Stimulated activated CD4-positive, alpha-beta T cell treated with anti-CD3 and anti-CD28 coated beads, Interleukin-15, amount 100 ng/mL, for 1 hour (primary cell): ENCODE measurements at places on chromosomes 2 and 18.

DNA sequence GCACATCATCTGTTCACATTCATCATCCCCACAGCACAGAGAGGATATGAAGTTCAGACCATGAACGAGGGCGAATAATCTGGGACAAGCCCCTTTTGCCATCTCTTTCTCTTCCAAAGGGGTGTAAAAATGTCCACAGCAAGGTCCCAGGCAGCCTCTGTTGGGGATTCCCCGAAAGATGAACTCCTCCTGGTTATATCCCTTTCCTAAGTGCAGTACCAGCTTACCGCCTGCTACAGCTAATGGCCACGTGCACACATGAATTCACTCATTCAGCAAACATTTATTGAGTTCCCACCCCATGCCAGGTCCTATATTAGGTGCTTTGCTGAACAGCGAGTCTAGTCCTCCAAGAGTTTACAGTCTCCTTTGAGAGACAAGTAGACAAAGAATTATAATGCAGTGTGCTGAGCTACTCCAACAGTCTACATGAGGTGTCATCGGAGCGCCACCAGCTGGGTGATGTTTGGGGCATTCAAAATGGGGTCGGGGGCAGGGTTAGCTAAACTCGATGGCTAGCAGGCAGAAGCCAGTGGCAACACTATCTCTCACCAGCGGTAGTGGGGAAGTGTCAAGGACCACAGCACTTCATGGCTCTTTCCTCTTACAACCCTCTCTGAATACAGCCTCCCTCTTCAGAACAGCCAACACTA, 228.9 kb downstream of the TMEM163 start:
- no peak for DNase-seq

DNA sequence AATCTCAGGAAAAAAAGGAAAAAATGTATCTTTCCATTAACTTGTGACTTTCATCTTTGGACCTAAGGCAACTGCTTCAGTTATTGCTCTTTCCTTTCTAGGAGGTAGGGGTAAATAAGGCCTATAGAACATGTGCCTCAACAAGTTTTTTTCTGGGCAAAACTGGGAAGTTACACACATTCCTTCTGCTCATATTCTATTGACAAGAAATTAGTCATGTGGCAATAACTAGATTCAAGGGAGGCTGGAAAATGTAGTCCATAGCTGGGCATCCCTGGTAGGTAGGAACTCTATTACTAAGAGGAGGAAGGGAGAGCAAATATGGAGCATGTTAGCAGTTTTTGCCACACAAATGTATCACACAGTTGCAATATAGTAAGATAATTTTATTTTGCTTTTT, 37.7 kb upstream of the NEMP2 start:
- DNase-seq: no peak

DNA sequence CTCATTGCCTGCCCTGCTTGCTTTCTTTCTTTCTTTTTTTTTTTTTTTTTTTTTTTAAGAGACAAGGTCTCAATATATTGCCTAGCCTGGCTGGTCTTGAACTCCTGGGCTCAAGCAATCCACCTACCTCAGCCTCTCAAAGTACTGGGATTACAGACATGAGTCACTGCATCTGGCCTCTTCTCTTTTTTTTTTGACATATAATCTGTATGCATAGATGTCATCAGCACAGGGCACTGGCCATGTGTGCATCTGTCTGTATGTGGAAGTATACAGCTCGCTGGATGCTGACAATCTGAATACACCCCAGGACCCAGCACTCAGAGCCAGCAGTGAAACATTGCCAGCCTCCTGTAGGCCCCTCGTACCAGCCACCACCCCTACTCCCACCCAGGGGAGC, 49.5 kb downstream of the TFCP2L1 start:
- no peak for DNase-seq

GRCh38 chr2:45992741-45993475, 304.3 kb upstream of the EPAS1 start:
- DNase-seq: no peak

DNA sequence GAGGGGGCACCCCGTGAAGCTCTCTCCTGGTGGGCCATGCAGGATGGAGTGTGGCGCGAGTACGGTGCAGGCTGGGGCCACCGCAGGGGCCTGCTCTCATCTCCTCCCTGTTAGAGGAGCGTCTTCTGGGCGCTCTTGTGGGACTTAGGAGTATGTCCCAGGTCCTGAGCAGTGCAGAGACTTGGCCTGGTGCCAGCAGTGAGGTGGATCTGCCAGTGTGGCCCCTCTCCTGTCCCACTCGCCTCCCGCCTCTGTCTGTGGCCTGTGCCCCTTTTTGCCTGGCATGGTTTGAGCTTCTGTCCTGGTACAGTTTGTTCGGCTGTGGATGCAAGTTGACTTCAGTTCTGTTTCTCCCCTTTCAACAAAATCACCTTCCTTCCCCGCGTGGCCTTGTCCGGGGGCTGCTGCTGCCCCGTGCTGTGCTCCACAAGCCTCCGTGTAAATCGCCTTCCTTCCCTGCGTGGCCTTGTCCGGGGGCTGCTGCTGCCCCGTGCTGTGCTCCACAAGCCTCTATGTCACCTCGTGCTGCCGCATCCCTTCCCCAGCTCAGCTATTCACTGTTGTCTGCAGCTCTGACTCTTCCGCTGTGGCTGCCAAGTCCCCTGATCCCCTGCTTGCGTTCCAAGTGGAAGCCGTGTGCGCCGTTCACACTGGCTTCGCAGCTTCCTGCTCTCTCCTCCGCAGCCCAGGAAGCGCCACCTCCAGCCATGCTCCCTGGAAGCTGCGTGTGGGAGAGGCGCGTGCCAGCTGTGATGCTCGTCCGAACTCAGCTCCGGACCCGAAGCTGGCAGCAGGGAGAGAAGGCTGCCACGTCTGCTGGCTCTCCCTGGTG, 13.7 kb downstream of the LDLRAD4 start:
- no peak for DNase-seq

DNA sequence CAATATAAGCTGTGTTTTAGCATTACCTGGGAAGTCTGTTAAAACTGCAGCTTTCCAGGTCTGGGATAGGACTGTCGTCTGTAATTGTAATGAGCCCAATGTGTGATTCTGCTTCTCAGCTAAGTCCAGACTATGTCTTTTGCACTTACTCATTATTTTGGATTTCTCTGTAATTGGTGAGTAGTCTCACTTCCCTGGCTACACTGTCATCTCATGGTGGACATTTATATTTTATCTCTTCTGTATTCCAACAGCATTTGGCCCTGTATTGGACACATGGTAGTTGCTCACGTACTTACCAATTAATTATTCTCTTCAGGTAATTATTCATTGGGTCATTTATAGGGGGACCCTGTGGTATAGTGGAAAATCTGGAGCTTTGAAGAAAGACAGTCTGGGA, 28.0 kb downstream of the LHCGR start:
- DNase-seq: no peak

DNA sequence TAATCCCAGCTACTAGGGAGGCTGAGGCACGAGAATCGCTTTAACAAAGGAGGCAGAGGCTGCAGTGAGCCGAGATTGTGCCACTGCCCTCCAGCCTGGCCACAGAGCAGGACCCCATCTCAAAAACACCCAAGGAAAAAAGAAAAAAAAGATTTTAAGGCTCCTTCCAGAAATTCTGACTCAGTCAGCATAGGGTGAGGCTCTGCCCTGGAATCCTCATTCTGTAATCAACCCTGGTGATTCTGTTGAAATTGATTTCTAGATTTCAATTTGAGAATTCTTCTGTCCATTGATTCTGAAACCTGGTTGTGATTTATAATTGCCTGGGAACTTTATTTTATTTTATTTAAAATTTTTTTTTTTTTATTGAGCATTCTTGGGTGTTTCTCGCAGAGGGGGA, 27.1 kb upstream of the VPS4B start:
- no peak for DNase-seq

DNA sequence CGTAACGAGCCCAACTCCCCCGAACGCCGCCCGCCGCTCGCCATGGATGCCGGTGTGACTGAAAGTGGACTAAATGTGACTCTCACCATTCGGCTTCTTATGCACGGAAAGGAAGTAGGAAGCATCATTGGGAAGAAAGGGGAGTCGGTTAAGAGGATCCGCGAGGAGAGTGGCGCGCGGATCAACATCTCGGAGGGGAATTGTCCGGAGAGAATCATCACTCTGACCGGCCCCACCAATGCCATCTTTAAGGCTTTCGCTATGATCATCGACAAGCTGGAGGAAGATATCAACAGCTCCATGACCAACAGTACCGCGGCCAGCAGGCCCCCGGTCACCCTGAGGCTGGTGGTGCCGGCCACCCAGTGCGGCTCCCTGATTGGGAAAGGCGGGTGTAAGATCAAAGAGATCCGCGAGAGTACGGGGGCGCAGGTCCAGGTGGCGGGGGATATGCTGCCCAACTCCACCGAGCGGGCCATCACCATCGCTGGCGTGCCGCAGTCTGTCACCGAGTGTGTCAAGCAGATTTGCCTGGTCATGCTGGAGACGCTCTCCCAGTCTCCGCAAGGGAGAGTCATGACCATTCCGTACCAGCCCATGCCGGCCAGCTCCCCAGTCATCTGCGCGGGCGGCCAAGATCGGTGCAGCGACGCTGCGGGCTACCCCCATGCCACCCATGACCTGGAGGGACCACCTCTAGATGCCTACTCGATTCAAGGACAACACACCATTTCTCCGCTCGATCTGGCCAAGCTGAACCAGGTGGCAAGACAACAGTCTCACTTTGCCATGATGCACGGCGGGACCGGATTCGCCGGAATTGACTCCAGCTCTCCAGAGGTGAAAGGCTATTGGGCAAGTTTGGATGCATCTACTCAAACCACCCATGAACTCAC, 673 bp downstream of the PCBP1 start:
- peak; percentile 27 for DNase-seq

DNA sequence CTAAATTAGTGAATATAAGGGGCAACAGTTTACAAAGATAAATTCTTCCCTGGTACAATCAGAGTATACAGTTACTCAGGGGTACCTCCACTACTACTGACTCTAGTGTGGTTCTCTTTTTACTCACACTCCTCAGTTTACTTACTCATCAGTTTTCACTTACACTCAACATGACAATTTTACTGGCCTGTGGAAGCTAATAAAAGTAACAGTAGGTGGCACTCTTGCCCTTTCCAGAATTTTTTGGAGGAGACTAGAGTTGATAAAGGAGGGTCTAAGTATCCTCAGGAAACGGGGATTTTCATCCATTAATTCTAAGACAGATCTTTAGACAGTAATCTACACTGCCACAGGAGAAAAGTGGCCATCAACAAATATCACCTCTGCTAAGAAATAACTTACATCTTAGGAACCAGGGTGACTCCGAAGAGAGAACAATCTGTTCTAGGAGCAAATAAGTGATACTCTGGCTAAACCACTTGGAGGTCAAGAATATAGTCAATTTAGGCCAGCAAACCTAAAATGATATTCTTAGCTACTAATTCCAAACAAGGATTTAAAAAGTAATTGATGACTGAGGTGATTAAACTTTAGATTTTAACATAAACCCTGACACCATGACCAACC, 61.3 kb downstream of the ATL2 start:
- DNase-seq: no peak

GRCh38 chr18:45621061-45621511, 5.8 kb downstream of the SLC14A2 start:
- peak; percentile 5 for DNase-seq

GRCh38 chr2:190210471-190210870, 109.2 kb downstream of the HIBCH start:
- no peak for DNase-seq

DNA sequence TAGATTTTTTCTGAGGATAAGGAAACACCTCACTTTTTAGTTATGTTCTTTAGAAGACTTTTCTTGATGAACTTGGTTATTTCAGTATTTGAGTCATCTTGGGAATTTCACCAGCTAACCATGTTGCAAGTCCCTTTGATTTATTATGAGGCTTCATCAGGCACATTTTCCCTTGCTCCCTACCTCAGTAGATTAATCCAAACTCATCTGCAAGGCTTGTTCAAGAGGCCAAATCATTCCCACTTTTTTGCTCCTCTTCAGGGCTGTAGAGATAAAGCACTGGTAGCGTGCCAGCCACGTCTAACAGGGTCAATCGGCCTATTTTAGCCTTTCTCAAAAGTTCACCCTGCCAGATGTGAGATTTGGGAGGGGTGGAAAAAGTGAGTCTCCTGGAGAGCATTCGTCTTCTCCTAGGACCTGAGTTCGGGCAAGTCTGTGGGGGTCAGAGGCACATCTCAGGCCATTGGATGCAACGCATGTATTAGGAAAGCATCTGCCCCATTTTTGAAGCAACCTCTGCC, 120.3 kb downstream of the RDH14 start:
- DNase-seq: no peak

GRCh38 chr2:86003104-86003503, 102.6 kb downstream of the POLR1A start:
- no peak for DNase-seq

- DNase-seq: no peak
Observed at GRCh38 chr2:7053650-7054265, 136.5 kb downstream of the RNF144A start.

DNA sequence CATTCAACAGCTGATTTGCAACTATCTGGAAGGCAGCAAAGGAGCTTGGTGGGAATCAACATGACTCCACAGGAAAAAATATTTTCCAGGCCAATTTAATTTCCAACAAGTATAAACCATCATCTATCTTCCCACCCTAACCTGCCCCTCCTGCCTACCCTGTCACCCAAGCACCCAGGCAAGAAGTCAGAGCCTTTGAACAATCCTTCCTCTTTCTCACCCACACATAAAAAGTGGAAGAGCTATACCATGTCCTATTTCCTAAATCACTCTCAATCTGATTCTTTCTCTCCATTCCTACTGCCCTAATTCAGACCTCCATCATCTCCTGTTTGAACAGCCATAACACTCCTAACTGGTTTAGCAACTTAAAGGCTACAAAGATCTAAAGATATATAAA, 12.7 kb downstream of the SPIRE1 start:
- DNase-seq: no peak

GRCh38 chr18:26471027-26471426, 77.3 kb downstream of the KCTD1 start:
- DNase-seq: no peak

- DNase-seq: no peak
Observed at GRCh38 chr2:236847023-236847422, 238.7 kb upstream of the COPS8 start.

- DNase-seq: no peak
Observed at GRCh38 chr18:36187826-36188721, 777 bp downstream of the MOCOS start.

- no peak for DNase-seq
Observed at GRCh38 chr2:107412981-107413380, 413.7 kb upstream of the RGPD4 start.

DNA sequence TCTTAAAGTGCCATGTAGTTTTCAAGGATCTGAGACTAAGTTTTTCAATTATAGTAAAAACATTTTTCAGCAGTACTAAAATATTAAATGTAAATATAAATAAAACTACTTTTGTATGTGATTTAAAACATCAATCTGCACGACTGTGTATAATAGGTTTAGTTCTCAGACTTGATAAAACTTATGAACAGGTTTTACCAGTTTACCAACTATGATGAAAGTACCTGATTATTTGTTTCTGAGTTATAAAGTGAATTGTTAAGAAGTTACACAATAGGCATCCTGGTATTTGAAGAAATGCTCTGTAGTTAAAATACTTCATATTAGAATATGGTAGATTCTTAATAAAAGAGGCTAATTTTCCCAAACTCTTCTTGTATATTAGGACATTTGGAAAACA, 14.8 kb downstream of the RELCH start:
- DNase-seq: no peak
